A172 (cell line): ENCODE measurements at places on chromosomes 2 and 18. TPM values are rescaled to one million over a fixed set of nuclear protein-coding genes. Genes with fewer than 3 reads are reported as not detected.

Gene KCNIP3
- total RNA-seq = 3.8 and 7.3 TPM in 2 replicates

Gene GULP1
- 234 and 320 TPM in 2 replicates for total RNA-seq

- no peak for DNase-seq
Observed at GRCh38 chr2:42801381-42801780, 9.0 kb upstream of the HAAO start.

DNA sequence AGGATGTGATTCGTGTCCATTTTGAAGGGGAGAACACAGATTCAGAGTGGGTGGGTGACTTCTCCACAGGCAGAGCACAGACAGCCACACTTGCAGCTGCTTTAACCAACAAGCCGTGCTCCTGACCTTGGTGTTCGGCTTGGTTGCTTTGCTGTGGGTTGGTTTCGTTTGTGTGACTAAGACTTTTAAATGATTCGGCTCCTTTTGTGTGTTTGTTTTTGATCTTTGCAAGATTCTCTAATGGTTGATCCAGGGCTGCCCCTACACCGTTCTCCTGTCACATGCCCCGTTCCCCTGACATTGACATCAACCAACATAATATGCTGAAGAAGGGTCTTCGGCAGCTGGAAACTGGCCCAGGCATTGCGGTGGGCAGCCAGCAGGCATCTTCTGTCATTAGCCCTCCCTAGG is 95.9 kb upstream of the MBOAT2 start:
- DNase-seq = peak; percentile 29

GRCh38 chr2:210687786-210688470 is 131.5 kb downstream of the CPS1 start:
- DNase-seq = no peak

Gene TEX261
- total RNA-seq = 41.4 and 49.5 TPM in 2 replicates

DNA sequence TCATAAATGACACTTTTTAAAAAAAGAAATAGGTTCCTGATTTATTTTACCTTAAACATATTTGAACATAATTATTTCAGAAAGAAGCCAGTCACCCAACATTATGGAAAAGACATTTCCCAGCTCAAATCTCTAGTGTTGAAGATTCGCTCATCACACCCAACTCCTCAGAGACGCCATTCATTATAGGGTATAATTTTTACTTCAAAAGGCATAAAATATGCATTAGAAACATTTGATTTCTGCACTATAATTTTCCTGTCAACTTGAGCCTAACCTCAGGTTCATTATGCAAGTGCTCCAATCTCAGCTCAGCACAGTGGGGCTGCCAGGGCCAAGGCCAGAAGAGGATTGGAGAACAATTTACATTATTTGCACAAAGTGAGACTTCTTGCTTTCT is 58.8 kb upstream of the TTN start:
- no peak for DNase-seq

- DNase-seq = peak; percentile 24
Observed at GRCh38 chr2:1856922-1857321, 112.6 kb upstream of the PXDN start.

Gene SETBP1
- 0.10 and 0.14 TPM in 2 replicates for total RNA-seq

Gene POLR1A
- 29.4 and 33.1 TPM in 2 replicates for total RNA-seq

- no peak for DNase-seq
Observed at GRCh38 chr2:47645246-47645645, 137.7 kb upstream of the MSH6 start.

DNA sequence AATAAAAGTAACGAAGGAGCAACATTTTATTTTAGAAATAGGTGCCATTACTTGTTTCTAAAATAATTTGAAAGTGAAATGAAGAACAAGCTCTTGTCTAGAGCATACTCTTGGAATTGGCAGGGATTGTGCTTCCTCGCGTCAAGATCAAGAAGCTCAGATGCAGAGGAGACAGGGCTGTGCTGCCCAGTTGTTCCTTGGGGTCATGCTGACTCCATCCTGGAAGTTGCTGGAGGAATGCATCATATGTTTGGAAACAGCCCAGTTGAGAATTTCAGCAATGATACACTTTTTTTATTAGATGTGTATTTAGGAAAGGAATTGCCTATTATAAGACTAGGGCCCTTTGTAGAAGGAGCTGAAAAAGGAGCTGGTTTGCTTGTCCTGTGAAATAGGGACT is 17.2 kb downstream of the LTBP1 start:
- no peak for DNase-seq

DNA sequence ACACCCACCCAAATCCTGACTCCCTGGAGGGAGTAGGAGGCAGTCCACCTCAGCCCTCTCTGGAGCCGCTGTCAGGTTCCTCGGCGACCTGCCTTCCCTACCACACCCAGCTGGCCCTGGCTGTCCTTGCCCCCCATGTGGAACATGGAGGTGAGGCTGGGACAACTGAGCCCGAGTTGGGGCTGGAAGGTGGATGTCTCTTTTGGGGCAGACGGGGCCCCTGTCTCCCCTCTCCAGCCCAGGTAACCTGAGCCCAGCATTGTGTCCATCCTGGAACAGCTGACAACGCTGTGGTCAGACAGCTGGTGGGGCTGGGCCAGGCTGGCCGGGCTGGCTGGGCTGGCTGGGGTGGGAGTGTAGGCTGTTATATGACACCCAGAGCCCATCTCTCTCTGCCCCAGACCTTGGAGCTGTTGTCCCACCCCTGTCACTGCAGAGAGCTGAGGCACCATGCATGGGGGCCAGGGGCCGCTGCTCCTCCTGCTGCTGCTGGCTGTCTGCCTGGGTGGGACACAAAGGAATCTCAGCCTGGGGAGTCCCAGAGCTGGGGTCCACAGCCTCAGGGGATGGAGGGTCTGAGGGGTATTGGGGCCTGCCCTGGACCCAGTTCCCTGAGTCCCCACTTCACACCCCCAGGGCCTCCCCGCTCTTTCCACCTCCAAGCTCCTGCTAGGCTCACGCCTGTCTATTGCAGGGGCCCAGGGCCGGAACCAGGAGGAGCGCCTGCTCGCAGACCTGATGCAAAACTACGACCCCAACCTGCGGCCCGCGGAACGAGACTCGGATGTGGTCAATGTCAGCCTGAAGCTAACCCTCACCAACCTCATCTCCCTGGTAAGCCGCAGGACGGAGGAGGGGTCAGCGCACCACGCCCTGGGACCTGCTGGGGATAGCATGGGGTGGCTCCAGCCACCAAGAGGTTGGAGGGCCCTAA is at the start of gene CHRNG:
TSS of gene CHRNG (plus strand) at position 395 of the 934 bp plus-strand sequence. CDS start at position 451, 56 bp downstream.
- no peak for DNase-seq
